CD4-positive, alpha-beta T cell treated with Interleukin-15 for 4 hours (primary cell): ENCODE measurements at places on chromosomes 1 and 21.

GRCh38 chr1:18148461-18148860 lies 40.9 kb downstream of the IGSF21 start:
- DNase-seq, result no peak

GRCh38 chr1:189803364-189803763 lies 674.3 kb downstream of the BRINP3 start:
- no peak for DNase-seq

- no peak for DNase-seq
These were observed 12.4 kb upstream of the PRPF38B start for GRCh38 chr1:108679586-108680213.

GRCh38 chr1:64884261-64885040 lies 81.9 kb downstream of the JAK1 start:
- no peak for DNase-seq

DNA sequence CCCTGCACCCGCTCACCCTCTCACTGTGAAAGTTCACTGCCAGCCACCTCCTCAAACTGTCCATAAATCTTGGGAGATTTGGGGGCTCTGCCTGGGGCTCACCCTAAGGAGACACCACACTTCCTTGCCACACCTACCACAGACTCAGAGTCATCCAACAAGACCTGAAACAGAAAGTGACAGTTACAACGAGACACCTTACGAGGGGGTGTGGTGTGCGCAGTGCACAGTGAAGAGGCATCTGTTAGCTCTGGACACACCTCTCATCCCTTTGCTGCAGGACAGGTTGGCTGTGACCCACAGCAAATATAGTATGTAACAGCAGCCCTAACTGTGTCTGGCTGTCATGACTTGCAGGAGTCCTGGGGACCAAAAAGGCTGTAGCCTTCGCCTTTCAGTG lies 190.2 kb downstream of the NR5A2 start:
- DNase-seq, result no peak

DNA sequence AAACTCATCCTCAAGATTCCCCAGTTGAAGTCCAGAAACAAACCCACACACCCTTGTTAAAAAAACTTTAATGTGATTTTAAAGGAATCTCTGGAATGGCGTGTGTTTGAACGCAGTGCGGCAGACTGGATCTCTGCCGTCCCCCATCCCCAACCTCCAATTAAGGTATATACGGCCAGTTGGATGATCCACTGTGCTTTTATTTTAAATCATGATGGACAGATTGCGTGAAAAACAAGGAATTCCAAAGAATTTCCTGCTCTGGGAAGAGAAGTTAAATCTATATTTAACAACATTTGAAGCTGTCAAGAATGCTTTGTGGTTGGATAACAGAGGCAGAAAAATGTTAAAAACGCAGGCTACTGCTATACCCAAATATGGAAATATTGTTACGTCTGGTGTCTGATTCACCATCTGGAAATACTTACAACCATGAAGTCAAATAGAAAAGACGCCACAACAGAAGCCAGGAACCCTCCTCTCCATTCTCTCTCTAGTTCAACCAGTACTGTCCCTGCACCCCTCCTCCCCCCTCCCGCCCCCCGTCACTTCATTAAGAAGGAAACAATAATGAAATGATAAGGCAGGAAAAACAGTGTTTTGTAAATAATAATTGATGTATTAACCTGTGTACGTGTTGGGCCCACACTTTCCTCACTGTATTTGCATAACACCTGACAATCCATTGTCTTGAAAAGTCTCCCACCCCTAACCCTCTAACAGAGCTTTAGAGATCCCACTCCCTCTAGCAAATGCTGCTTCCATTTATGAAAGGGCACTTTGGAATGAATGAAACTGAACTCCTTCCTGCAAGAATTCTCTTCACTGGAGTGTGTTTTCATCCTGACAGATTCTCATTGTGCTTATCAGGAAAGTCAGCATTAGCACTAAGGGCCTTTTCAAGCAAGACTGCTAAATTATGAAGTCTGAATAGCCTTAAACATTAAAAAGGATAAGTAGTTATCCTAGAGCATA lies 2.0 kb upstream of the CCN1 start:
- no peak for DNase-seq

GRCh38 chr1:216587715-216588114 lies 135.5 kb downstream of the ESRRG start:
- no peak for DNase-seq

- DNase-seq, result no peak
These were observed 326.7 kb upstream of the RGS18 start for GRCh38 chr1:191831572-191831971.

DNA sequence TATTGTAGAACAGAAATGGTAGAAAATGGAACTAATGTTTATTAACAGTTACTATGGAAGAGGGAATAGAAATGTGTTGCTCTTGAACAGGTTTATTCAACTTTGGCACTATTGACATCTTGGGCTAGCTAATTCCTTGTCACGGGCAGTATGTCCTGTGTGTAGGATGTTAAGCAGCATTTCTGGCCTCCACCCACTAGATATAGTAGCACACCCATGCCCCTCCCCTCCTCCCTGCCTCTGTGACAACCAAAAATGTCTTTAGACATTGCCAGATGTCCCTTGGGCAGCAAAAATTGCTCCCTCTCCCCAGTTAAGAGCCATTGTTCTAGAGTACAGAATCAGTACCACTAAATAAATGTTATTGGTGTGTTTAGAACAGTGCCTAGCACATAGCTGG lies 91.4 kb upstream of the TPTE start:
- DNase-seq, result no peak

DNA sequence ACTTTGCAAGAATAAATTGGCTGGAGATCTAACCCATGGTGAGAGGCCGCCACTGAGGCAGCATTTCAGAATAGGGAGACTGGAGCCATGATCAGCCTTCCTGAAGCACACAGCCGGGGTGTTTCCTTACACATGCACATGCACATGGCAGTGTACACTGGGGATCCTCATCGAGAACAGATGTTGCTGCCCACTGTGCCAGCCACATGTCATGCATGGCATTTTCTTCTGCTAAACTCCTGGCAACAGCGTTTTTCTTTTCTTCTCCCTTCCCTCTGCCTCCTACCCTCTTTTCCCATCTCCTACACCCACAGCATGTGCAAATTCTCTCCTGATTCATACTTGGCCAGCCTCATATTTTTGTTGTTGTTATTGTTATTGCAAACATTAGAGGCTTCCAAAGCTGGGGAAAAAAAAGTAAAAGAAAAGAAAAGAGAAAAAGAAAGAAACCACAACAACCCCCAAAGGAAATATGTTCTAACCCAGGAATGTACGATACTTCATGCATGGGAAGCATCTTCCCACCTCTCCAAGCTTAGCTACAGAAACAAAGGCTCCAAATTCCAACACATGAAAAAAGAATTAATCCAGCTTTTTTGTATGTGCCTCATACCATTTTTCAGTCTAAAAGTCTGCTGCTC lies 344.0 kb downstream of the ASTN1 start:
- no peak for DNase-seq

DNA sequence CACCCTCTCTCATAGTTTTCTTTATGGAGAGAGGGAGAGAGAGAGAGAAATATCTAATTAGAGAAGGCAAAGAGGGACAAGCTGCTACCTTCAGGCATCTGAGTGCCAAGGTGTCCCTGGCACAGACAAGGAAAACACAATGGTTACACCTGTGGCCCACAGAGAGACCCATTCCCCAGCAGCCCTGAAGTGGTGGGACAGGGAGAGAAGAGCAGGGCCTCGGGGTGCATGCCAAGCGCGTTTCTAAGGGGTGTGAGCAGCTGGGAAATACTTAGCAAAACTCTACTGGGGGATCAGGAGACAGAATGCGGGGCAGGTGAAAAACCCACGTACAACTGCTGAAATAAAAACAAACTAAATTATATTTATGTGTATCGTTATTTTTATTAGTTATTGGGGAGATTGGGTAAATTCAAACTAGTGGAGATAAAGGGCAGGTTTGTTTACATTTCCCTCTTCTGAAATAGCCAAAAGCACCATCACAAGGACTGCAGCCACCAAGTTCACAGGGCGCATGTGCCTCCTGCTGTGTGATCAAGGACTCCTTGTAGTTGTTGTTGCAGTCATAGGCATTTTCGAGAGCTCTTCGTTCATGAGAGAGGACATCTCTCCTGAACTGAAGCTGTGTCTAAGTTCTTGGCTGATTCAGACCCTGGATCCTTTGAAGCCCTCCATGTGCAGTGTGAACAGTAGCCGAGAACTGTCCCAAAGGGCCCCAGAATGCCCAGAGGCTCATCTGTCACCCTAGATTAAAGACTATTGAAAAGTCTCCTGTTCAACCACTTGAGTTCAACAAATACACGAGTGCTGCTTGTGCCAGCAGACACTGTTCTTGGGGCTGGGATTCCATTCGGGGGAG lies 737 bp upstream of the SERPINC1 start:
- no peak for DNase-seq

- DNase-seq, result no peak
These were observed at the start of gene MXRA8 for GRCh38 chr1:1358433-1359271. TSS of gene MXRA8 (minus strand) at chr1:1358555. CDS start at chr1:1358504, 51 bp downstream.

DNA sequence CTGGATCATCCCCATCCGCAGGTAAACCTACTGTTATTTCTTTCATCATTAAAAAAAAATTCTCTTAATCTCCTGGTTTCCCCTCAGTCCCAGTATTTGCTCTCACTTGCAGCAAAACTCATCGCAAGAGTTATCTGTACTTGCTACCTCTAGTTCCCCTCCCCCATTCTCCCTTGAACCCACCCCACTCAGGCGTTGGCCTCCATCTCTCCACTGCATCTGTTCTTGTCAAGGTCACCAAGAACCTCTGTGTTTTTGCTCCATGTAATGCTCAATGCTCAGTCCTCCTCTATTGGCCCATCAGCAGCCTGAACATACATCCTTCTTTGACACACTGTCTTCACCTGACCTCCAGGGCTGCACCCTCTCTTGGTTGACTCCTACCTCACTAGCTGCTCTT lies 4.6 kb downstream of the PKLR start:
- DNase-seq, result no peak

- DNase-seq, result no peak
These were observed 201.9 kb downstream of the CACNA1E start for GRCh38 chr1:181685211-181685610.

DNA sequence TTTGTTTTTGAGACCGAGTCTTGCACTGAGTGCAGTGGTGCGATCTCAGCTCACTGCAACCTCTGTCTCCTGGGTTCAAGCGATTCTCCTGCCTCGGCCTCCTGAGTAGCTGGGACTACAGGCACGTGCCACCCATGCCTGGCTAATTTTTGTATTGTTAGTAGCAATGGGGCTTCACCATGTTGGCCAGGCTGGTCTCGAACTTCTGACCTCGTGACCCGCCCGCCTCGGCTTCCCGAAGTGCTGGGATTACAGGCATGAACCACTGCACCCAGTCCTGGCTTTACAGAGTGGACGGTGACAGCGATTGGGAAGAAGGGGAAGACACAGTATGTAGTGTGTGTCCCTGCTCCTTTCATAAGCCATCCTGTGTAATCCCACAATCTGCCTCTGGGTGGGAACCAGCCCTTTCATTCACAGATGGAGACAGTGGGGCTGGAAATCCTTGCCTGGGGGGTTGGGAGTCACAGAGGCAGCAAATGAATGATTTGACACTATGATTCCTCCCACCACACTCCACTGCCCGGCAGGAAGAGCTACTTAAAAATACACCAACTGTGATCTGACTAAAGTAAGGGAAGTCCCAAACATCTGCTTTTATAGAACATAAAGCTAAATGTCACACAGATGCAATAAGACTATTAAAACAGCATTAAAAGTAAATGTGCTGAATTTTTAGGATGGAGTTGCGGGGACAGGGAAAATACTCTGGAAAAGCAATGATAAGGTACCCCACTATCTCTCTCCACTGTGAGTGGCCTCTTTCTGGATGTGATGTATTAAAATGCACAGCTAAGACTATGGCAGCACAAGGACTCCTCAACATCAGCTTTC lies 4.5 kb downstream of the PARP1 start:
- no peak for DNase-seq

GRCh38 chr1:154466921-154467417 lies 35.0 kb upstream of the TDRD10 start:
- DNase-seq, result peak; percentile 25

GRCh38 chr21:31403596-31404333 lies 59.7 kb upstream of the TIAM1 start:
- DNase-seq, result no peak

DNA sequence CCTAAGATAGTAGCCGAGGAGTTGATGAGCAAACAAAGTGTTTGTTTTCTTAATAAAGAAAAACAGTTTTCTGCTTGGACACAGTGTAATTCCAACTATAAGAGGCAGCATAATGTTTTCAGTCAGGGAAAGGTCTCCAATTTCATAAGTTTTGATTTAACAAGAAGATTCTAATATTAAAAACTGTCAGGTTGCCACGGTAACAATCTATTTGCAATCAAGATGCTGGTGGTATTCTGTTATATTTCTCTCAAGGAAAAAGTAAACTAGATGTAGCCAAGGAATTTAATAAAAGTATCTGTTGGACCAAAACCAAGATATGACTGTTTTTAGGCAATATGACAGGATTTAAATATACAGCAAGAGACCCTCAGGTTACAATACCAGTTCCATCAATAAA lies 211.7 kb downstream of the SMYD3 start:
- no peak for DNase-seq

- no peak for DNase-seq
These were observed 14.9 kb upstream of the PAQR7 start for GRCh38 chr1:25890239-25891034.

GRCh38 chr1:18830596-18830995 lies 28.9 kb downstream of the TAS1R2 start:
- DNase-seq, result no peak

DNA sequence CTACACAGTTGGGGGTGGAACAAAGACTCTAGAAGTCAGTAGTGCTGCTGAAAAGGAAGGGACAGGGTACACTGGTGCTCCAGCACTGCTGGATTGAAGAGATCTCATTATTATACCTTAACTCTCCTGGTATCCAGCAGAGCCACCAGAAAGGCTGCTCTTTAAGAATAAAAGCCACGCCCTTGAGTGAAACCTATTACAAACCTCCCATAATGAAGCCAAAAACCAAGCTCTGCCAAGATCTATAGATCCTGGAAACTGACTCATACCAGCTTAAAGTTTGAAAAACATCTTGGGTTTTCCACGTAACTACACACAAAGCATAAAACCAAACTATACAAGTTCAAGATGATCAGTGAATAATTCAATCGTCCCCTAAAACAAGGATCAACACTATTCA lies 38.0 kb downstream of the ADSS2 start:
- no peak for DNase-seq

DNA sequence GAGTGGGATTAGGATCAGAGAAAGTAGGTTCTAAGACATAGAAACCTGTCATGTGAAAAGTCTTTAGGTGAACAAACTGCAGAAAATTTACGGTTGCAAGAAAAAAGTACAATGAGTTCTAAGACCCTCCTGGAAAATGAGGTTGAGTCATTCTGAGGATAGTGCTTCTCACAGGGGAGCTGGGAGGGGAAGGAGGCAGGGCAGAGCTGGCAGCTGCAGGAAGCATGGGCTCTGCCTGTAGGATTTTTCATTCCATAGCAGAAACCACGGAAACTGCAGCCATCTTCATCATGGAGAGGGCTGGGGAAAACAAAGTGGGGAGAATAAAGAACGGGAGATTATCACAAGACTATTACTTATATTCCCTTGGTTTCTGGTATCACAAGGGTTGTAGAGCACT lies 25.8 kb upstream of the THEM4 start:
- no peak for DNase-seq

DNA sequence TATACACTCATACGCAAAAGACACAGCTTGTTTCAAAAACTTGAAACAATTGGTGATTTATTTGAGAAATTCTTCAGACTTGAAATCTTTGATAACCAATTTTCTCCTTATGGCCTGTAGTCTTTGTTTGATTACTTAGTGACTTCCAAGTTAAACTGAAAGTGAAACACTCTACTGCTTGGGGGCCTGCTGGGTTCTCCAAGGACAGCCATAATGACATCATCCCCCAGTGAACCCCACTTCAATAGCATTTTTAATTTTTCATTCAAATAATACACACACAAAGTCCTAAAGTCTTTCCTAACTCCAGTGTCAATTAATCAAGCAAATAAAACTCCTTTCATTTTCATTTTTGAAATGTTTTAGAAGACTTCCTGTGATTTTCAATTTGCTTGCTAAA lies 59.2 kb downstream of the KRTAP19-8 start:
- peak; percentile 5 for DNase-seq
